ENCODE measurements at places on chromosomes 2 and 18.
A peak's percentile ranks its signal among the peaks of the same experiment; 100 is the strongest.

GRCh38 chr2:61074100-61074499 lies 8.4 kb downstream of the SANBR start:
- DNase-seq, result no peak

GRCh38 chr2:109736177-109736827 lies 57.8 kb upstream of the RGPD5 start:
- DNase-seq, result peak; percentile 22

GRCh38 chr2:168884975-168885374 lies 5.3 kb downstream of the SPC25 start:
- no peak for DNase-seq

GRCh38 chr2:149715894-149716293 lies 128.3 kb upstream of the MMADHC start:
- DNase-seq, result no peak

DNA sequence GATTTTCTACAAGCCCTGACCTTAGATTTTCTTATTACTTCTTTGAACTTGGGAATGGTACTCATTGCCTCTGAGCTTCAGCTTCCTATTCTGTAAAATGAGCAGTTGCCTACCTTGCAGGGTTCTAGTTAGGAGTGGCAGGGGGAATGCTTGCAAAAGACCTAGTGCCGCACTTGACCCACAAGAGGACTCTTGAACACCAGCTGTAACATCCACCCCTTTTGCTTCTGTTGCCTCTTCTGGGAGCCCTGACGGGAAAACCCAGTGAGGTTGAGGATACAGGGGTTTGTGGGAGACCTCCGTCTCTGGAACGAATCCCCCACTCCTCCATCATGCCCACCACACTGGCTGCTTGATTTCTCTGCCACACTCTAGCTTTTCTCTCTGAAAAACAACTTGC lies 27.1 kb upstream of the LBH start:
- DNase-seq, result no peak

DNA sequence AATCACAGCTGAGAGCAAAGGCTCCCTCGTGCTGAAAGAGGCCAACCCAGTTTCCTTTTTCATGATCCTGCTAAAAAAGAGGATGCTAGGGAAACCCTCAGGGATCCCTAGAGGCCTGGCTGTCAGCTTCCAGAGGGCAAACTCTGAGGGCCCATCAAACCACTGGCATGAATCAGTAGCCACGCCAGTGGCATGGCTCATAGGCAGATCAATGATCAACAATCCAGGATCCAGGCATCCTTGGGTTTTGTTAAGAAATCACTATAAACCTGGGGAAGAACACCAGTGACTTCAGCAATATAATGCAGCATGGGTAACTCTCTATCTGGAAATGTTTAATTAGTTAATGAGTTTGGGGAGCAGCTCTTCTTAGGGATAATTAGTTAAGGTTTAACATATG lies 286.5 kb downstream of the C1D start:
- no peak for DNase-seq

GRCh38 chr2:120720231-120720630 lies 15.4 kb upstream of the GLI2 start:
- no peak for DNase-seq

GRCh38 chr2:122929347-122929746 lies 1095.7 kb upstream of the CNTNAP5 start:
- no peak for DNase-seq

DNA sequence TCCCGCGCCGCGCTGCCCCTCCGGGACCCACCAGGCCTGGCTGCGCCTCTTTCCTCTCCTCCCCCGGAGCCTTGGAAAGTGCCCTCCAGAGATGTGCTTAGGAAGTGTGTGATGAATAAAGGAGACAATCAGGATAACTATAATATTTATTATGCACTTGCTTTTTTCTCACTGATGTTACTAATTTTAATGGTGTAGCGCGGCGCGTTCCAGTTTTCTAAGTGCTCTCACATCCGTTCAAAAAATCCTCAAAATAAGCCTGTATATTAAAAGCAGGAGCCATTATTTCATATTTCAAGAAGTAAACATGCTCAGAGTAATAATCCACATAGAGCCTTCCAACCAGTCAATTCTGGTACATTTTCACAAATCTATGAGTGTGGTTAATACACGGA lies 941 bp upstream of the MPPE1 start:
- DNase-seq, result no peak

DNA sequence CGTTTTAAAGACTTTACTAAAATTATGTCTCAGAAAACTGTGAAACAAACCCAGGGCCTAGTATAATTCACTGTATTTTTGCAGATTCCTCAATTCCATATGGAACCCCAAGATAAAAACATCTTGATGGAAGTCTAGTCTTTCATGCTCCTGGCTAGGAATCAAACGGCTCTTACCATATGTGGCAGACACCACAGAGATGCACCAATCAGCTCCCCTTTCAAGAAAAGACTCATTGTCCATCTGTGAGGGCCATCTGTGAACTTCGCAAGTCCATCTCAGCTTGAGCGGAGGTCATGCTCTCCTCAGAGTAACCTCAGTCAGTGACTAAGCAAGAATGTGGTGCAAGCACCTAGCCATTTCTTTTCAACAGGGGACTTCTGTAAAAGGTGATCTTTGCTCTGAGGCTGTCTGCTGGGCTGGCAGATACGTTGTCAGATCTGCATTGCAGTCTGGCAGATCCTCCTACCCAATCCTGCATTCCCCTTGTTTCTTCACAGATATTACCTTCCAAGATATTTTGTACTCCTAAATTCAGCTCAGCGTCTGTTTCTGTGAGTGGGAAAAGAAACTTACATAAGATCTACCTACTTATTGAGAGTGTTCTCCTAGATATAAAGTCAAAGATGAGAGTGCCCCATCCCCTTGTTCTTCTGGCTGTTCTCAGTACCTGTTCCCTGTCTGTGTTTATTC lies 419.3 kb downstream of the SPAG16 start:
- no peak for DNase-seq

DNA sequence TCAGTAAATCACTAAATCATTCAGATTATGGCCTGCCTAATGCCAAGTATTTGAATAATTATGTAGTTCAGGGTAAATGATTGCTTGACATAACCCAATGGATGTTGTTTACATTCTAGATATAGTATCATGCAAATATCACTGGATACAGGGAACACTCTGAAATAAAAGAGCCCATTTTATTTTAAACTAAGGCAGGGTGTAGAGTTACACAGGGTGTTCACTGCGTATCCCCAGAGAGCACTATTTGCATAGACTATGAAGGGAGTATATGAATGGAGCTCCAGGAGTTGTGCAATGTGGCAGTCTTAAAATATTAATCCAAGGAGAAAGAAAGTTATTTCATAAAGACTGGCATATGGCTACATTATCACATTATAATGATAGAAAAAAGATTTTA lies 701.1 kb upstream of the KLHL29 start:
- DNase-seq, result no peak

- no peak for DNase-seq
Observed at GRCh38 chr2:226891780-226892590, 56.1 kb downstream of the RHBDD1 start.

DNA sequence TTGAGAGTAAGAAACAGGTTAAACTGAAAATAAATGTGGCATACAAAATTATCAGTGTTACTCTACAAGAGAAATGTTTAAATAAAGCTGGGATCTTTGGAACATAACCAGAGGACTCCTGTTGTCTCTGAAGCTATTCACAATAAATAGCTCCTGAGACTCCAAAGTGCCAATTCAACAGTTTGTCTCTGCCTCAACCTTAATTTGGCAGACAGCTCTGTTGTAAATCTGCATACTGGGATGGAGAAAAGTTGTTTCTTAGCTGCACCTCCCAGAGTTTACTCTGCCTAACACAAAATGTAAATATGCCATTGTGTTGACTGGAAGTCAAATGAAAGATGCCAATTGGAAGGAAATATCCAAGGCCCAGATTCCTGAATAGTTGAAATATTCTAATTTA lies 238.5 kb upstream of the EPHA4 start:
- no peak for DNase-seq

DNA sequence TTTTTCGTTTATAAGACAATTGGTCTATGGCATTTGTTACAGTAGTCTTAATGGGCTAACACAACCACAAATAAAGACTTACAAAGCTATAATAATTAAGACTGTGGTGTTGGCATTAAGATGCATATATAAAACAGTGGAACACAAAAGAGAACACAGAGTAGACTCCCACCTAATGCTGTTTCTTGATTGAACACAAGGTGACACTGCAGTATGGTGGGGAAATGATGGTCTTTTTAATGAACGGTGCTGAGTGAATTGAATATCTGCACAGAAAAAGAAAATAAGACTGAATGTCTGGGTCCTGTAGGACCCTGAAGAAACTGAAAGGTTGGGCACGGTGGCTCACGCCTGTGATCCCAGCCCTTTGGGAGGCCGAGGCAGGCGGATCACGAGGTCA lies 1136.6 kb upstream of the NXPH2 start:
- DNase-seq, result no peak

DNA sequence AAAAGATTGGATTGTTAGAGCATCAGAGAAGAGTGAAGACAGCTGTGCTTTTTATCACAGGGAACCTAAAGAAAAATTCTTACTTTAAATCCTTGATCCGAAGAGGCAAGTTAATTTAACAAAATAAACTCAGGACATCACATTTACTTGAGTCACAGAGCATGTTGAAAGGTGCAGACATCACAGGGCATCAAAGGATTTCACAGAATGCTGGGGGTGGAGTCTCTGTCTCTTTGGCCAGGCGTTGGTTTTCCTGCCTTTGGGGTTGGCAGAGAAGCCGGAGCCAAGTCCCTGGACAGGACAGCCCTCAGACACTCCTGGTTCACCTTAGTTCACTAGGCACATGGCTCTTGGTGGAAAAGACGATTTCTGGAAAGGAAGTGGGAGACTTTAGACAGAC lies 56.3 kb downstream of the SH3RF3 start:
- no peak for DNase-seq

DNA sequence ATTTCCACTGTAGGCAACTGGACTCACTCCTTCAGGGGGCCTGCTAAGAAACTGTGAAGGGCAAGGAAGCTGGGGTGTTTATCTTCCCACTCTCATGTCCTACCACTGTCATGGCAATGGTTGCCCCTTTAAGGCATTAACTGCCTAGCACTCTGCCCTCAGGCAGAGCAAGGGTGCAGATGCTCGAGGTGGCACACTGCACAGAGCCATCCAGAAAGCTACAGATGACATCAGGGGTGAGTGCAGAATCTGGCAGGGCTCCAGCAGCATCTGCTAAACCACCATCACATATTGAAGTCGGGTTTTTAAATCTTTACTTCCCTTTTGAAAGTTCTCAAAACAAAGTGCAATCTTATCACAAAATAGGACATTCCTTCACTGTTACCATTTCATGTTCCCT lies 75.4 kb downstream of the RAPGEF4 start:
- DNase-seq, result peak; percentile 12

DNA sequence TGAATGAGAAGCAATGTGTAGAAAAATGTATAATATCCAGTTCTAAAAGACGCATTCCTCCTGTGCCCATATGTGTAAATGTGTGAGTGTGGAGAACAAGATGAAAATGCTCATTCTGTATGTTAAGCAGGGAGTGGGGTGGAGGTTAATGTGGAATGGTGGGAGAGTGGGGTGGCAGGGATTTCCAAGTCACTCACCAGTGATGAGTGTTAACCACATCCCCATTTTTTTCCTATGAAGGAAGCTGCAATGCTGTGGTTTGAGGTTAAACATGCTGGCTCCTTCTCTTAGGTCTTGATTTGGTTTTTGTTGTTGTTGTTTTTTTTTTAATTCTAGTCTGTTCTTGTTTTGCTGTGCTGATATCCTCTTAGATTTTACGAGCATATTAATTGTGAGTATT lies 169.4 kb downstream of the NEDD4L start:
- no peak for DNase-seq

DNA sequence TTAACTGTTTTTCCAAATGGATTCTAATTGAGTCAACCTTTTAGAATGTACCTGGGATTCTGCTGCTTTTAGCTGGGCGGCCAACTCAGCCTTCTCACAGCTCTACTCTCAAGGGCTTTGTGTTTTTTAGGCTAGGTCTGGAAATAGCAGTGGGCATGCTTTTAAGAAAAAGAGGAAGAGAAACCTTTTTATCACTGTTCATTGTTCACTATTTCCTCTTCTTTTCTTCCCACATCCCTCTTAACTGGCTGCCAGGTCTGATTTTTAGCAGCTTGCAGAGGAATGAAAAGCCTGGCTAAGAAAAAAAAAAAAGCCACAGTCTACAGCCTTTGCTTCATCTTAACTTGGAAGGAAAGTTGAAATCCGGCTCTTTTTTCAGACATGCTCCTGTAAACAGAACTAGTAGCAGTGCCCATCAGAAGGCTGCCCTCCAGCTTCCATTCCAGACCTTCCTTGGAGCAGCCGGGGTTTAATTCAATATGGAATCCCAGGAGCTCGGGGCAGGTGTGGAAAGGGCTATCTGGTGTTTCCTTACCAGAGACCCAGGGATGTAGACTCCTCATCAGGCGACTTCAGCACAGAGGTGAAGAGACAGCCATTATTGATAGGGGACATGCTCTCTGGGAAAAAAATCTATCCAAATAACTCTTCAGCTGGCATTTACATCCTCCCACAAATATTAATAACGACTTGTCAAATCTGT lies 230.7 kb downstream of the MYO3B start:
- no peak for DNase-seq

GRCh38 chr18:74476140-74476539 lies 19.0 kb upstream of the DIPK1C start:
- DNase-seq, result peak; percentile 90

- DNase-seq, result no peak
Observed at GRCh38 chr2:191064590-191064989, 50.6 kb upstream of the STAT1 start.

DNA sequence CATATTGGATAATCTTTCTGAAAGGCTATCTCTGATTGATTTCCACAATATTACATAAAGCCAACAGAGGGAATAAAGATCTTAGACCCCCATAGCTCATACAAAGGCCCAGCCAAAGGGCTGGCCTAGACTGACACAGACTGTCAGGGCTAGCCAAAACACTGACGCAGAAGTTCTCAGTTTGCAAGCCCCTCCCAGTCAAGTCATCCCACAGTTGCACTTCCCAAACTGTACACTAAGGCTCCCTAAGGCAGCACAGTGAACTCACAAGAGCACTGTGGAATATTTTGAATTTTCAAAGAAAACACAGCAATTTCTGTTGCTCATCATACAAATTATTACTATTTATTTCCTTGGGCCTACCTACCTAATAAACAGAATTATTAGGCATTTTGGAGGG lies 244.9 kb downstream of the SP3 start:
- no peak for DNase-seq

DNA sequence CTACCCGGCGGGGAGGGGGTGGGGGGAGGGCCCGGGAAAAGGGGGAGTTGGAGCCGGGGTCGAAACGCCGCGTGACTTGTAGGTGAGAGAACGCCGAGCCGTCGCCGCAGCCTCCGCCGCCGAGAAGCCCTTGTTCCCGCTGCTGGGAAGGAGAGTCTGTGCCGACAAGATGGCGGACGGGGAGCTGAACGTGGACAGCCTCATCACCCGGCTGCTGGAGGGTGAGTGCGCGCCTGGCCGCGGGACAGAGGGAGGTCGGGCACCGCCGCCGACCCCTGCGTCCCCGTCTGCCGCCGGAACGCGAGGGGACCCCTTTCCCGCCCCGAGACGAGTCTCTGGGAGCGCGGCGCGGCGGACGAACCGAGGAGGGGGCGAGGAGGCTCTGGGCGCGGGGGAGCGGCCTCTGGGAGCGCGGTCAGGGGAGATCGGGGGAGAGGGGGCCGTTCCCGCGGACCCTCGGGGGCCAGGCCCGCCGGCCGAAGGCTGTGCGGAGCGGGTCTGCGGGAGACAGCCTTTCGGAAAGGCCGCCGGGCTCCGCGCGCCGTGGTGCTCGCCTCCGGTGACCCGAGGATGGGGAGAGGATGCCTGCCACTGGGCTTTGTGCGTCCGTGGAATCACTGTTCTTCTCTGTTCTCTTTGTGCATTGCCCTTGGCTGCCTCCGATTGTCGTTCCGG lies 463 bp downstream of the PPP1CB start:
- no peak for DNase-seq

- no peak for DNase-seq
Observed at GRCh38 chr2:20796374-20796791, 26.5 kb downstream of the LDAH start.
